ENCODE measurements at places on chromosomes 5 and 9.

DNA sequence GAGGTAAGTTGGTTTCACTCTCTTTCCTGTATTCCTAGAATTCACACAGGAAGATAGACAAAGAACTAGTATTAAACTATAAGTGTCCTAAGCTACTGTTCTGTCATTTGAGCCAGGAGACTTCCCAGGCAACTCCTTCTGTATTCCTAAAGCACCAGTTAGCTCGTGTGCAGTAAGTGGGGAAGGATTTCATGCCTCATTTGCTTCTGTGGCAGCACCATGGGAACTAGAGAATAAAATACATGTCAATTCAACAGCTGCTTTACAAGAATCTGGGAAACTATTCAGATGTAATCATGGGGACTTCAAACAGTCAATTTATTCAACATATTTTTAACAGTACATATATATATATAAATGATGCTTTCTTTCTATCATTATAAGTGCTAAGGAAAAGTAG lies 762.3 kb downstream of the PRELID2 start:
- no peaks in the 10 kb centered on the region for H3K36me3 ChIP-seq
- no peak overlapping the region for H3K4me3 ChIP-seq
- DNase-seq: no peak
- no peaks in the 10 kb centered on the region for H3K4me1 ChIP-seq

DNA sequence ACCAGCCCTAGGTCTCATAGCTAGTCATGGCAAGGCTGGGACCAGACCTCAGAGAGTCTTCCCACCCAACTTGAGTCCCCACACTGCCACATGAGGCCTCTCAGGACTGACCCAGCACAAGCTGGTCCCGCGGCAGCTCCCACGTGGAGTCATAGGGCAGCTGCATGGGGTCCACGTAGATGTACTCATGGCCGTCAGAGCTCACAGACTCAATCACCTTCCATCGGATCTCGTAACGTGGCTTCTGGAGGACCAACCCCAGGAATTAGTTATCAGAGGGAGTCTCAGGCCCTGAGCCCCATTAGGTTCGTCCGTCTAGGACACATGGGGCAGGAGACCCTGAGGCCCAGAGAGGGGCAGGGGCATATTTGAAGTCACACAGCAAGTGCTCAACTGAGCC lies 30.3 kb downstream of the PDGFRB start:
- no peak overlapping the region for H3K27ac ChIP-seq
- no peaks in the 10 kb centered on the region for H3K4me1 ChIP-seq
- no peak for DNase-seq
- no peak overlapping the region for H3K4me3 ChIP-seq
- peaks cover 13% of the 10 kb centered on the region for H3K36me3 ChIP-seq

DNA sequence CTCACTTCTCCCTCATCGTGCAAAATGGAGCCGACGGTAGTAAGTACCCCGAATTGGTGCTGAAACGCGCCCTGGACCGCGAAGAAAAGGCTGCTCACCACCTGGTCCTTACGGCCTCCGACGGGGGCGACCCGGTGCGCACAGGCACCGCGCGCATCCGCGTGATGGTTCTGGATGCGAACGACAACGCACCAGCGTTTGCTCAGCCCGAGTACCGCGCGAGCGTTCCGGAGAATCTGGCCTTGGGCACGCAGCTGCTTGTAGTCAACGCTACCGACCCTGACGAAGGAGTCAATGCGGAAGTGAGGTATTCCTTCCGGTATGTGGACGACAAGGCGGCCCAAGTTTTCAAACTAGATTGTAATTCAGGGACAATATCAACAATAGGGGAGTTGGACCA lies 979 bp downstream of the PCDHGA12 start:
- no peak overlapping the region for H3K27ac ChIP-seq
- H3K36me3 ChIP-seq: peaks cover 17% of the 10 kb centered on the region
- H3K4me1 ChIP-seq: no peaks in the 10 kb centered on the region
- no peak for DNase-seq

- H3K4me1 ChIP-seq: peaks cover under 1% of the 10 kb centered on the region
- H3K4me3 ChIP-seq: no peak overlapping the region
- no peak for DNase-seq
These were observed 19.8 kb downstream of the PALM2AKAP2 start for GRCh38 chr9:109799792-109800191.

GRCh38 chr5:116032094-116032517 lies at the start of gene ARL14EPL:
TSS of gene ARL14EPL (plus strand) at chr5:116032472. CDS start at chr5:116051466, 18,994 bp downstream.
- no peaks in the 10 kb centered on the region for H3K27me3 ChIP-seq
- H3K27ac ChIP-seq: no peak within 1 kb of the TSS
- H3K36me3 ChIP-seq: no peaks in the 10 kb centered on the region
- H3K4me1 ChIP-seq: no peaks in the 10 kb centered on the region

GRCh38 chr5:170248172-170248930 lies 15.6 kb downstream of the C5orf58 start:
- no peaks in the 10 kb centered on the region for H3K36me3 ChIP-seq
- H3K27me3 ChIP-seq: no peaks in the 10 kb centered on the region
- H3K4me3 ChIP-seq: no peak overlapping the region
- no peak overlapping the region for H3K27ac ChIP-seq

GRCh38 chr5:124867137-124867704 lies 120.8 kb upstream of the ZNF608 start:
- H3K36me3 ChIP-seq: no peaks in the 10 kb centered on the region
- no peak overlapping the region for H3K4me3 ChIP-seq
- no peak for DNase-seq
- H3K4me1 ChIP-seq: peaks cover 26% of the 10 kb centered on the region
- no peaks in the 10 kb centered on the region for H3K27me3 ChIP-seq

- no peak overlapping the region for H3K27ac ChIP-seq
- no peak for DNase-seq
- no peaks in the 10 kb centered on the region for H3K27me3 ChIP-seq
- H3K4me1 ChIP-seq: no peaks in the 10 kb centered on the region
- no peak overlapping the region for H3K4me3 ChIP-seq
- H3K36me3 ChIP-seq: no peaks in the 10 kb centered on the region
These were observed 40.0 kb upstream of the ADRB2 start for GRCh38 chr5:148786456-148786855.

DNA sequence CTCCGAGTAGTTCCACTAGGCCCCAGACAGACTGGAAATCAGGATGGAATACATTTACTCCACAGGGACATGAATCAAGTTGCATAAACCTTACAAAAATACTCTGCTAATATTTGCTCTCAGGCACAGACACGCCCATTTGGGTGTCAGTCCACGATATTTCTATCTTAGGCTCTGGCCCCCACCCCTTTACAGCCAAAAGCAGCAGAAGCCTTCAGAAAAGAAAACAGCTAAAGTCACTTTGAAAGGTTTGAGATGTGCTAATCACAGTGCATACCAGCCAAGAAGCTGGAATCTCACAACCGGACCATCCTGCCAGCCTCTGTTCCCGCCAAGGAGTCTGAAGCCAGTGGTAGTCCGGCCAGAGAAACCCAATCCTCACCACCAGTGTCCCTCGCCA lies 22.6 kb downstream of the PTPN3 start:
- H3K4me1 ChIP-seq: no peaks in the 10 kb centered on the region
- H3K4me3 ChIP-seq: no peak overlapping the region
- H3K36me3 ChIP-seq: no peaks in the 10 kb centered on the region
- no peaks in the 10 kb centered on the region for H3K27me3 ChIP-seq

GRCh38 chr5:156560002-156560401 lies 233.0 kb downstream of the SGCD start:
- no peak overlapping the region for H3K27ac ChIP-seq
- H3K27me3 ChIP-seq: no peaks in the 10 kb centered on the region
- H3K36me3 ChIP-seq: no peaks in the 10 kb centered on the region
- no peaks in the 10 kb centered on the region for H3K4me1 ChIP-seq

GRCh38 chr5:78253201-78253600 lies 41.3 kb downstream of the AP3B1 start:
- DNase-seq: no peak
- no peak overlapping the region for H3K27ac ChIP-seq
- H3K4me1 ChIP-seq: peaks cover 18% of the 10 kb centered on the region
- H3K4me3 ChIP-seq: no peak overlapping the region

DNA sequence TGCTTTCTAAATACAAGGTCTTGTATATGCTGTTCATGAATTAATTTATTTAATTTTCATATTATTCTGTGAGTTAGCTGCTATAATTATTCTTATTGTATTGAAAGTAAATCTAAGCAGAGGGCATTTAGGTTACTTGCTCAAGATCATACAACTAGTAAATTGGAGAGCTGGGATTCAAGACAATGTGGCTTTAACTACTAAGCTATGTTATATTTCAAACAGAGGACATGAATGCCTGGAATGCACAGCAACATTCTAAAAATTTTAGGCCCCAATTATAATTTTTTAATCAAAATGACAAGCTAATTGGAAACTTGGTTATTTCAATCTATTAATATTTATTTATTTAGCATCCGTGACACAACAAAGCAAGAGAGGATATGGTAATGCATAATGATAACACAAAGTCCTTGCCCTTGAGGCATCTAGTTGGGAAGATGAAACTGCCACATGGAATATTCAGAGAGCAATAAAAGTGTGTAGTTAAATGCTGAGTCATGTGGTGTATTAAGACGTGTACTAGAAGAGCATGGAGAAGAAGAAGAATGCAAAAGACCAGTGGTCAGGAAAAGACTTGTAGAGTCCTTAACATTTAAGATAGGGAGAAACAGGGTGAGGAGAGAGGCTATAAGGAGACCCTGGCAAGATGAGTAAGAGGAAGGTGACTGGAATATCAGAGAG lies 24.4 kb downstream of the CTXN3 start:
- H3K4me1 ChIP-seq: no peaks in the 10 kb centered on the region
- no peak overlapping the region for H3K27ac ChIP-seq
- H3K36me3 ChIP-seq: no peaks in the 10 kb centered on the region
- no peak overlapping the region for H3K4me3 ChIP-seq
- DNase-seq: no peak
- H3K27me3 ChIP-seq: no peaks in the 10 kb centered on the region

- H3K27me3 ChIP-seq: no peaks in the 10 kb centered on the region
- H3K27ac ChIP-seq: no peak overlapping the region
- H3K36me3 ChIP-seq: no peaks in the 10 kb centered on the region
These were observed 211.0 kb downstream of the SEC61B start for GRCh38 chr9:99433095-99433494.

GRCh38 chr9:115976781-115977180 lies 176.8 kb upstream of the PAPPA start:
- no peak for DNase-seq
- no peaks in the 10 kb centered on the region for H3K4me1 ChIP-seq
- no peaks in the 10 kb centered on the region for H3K36me3 ChIP-seq
- no peaks in the 10 kb centered on the region for H3K27me3 ChIP-seq
- H3K4me3 ChIP-seq: no peak overlapping the region
